ENCODE measurements at places on chromosomes 5 and 9.

DNA sequence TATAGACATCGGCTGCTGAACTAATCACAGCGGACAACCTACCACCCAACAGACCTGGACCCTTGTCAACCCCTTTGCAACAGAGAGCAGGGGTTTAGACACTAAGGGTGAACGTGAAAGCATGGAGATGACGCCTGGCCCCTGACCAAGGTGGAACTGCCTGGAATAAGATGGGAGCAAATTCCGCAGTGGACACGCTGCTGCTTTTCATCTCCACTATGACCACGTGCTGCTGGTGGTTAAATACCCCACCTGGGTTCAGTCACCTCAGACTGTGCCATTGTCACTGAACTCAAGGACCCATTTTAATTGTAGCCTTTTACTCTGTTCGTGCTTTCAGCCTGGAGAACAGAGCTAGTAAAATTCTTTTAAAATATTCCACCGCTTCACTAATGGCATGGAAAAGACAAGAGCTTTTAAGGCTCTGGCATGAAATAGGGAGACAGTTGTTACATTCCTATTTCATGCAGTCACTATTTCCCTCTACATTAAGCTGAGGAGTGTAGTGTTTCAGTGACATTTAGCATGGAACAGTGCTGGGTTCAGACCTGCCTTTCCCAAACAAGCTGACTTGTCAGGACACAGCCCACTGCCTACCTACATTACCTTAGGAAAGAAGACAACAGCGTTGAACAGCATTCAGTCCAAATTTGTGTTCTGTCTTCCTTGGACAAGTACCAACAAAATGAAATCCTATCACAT, 96.8 kb downstream of the ANKRD18B start:
- peak; percentile 52 for DNase-seq

GRCh38 chr5:136222580-136223235, 29.7 kb upstream of the SMIM32 start:
- DNase-seq, result no peak

DNA sequence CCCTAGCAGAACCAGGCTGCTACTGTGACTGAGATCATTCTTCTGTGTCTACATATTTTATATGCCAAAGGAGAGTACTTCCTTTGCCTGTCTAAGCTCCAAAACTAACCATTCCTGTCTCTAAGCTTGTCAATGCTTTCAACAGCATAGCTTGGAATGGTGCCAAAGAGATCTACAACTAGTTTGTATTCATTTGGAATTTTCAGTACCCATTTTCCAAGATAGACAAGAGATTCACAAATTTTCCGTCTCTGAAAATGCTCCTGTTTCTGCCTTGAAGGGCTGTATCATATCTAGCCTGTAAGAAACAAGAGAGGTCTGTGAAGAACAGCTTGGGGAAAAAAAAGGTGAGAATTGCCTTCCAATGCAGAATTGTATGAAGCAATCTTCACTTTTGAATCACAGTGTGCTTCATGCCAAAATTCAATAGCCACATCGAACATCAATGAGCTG, 334.4 kb upstream of the ACTBL2 start:
- no peak for DNase-seq

- no peak for DNase-seq
Measured at GRCh38 chr5:137754961-137755762, 999 bp upstream of the HNRNPA0 start.

DNA sequence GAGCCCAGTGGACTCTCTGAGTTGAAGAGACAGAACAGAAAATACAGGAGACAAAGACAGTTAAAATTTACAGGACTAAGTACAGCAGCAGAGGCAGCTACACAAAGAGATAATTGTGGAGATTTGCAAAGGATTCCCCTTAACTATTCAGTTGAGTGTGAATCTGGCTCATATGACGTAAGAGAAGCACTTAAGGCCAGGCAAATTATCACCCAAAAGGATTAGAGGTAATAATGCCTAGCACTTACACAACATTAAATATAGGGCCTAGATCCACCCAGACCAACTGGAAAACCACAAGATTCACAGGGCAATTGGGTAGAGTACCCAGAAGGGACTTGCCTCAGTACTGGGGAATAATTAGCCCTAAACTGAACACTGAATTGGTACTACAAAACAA, 41.3 kb downstream of the ADAMTS6 start:
- no peak for DNase-seq

GRCh38 chr9:121987314-121987713, 105.8 kb downstream of the TTLL11 start:
- no peak for DNase-seq

DNA sequence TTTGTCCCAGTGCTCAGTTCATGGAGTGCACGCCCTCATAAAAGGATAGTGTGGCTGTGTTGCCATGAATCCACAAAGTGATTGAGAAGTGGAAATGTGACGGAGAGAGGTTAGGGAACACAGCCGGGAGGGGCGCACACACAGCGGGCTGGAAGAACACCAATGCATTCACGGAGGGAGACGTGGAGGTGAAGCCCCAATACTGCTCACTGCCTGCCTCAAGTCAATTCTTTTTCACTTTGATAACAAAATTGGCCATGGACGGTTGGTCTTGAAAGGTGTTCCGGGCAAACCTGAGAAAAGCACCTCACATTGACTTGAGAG, 424.1 kb downstream of the MED10 start:
- DNase-seq, result no peak

DNA sequence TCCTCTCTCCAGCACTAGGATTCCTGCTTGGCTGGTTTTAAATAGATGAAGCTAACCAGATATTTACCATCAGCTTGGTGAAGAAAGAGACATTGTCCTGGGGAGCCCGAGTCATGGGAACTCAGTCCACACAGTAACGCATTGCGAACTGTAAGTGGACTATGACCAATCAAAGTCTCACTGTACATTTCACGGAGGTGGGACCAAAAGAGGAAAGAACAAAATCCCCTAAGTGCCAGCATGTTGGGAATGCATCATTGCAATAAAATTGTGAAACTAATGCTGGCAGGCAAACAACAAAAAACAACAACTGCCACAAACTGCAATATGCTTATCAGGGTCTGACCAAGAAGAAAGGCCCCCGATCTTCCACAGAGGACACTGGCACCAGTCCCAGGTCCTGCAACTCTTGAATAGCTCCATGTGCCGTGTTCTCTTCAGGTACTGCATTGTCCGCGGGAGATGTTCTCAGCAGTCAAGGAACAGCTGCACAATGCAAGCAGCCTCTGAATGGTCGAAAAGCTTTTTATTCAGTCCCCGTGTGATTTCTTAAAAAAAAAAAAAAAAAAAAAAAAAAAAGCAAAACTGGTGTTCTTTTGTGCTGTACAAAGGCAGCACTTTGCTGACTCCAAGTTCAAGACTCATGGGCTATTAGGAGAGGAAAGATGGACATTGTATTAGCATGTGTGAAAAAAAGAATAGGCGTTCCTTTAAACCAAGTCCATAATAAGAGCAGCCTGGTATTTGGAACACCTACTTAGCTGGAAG, 38.1 kb downstream of the SEMA6A start:
- no peak for DNase-seq

DNA sequence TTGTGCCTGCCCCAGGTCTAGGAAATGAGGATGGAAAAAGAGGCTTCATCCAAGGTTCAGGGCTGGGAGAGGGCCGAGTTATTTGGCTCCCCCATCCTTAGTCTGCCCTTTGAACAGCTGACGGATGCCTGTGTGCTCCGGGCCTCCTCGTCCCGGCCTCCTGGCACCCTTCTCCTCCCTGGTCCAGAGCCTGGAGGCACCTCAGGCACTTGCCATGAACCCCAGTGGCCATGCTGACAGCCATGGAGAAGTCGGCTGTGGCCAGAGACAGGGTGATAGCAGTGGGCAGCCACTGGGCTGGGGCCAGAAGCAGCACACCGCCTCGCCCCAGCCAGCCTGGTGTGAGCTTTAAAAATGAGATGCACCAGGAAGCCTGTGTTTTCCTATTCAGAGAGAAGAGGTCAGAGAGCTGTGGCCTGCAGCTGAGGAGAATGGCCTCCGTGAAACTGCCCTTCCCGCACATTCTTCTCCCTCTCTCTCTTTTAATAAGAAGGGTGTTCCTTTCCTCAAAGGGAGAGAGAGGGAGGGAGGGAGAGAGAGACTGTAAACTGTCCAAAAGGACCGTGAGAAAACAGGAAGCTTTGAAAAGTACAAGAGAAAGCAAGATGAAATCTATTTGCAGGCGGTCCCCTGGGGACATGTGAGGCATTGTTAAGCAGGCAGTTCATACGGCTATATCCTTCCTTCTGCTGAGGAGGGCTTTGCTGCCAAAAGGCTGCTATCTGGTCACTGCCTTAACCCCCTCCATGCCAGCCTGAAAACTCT, 55.3 kb downstream of the ZNF366 start:
- no peak for DNase-seq

GRCh38 chr9:28538132-28538531, 964.9 kb upstream of the C9orf72 start:
- DNase-seq, result no peak

- DNase-seq, result no peak
Measured at GRCh38 chr9:80383331-80383730, 811.6 kb downstream of the TLE4 start.

- no peak for DNase-seq
Measured at GRCh38 chr9:114050646-114051045, 27.5 kb downstream of the AMBP start.

DNA sequence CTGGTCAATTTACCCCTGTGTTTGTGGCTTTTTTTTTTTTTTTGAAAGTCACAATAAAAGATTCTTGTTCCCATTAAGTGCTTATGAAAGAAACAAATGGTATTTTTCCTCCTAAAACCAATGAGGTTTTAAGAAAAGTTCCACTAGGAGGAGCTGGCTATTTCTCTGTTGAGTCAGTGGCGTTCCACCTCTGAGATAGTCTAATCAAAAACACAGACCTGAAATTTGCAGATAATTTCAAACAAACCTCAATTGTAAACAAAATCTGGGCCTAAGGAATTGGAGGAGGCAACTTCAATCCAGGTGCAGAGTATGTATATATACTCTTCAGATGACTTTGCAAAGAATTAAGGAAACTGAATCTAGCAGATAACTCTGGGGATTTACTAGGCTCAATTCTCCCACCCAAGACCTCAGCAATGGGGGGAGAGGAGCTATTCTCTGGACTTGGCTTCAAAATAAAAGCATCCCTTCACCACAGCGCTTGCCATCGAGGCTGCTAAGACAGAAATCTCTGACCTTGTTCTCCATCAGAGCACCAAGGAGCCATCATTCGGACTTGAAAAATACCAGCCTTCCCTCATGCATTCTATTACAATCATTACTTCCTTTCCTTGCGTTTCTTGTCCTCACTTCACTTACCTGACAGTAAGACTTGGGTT, 52.4 kb downstream of the FANCC start:
- DNase-seq, result peak; percentile 11

DNA sequence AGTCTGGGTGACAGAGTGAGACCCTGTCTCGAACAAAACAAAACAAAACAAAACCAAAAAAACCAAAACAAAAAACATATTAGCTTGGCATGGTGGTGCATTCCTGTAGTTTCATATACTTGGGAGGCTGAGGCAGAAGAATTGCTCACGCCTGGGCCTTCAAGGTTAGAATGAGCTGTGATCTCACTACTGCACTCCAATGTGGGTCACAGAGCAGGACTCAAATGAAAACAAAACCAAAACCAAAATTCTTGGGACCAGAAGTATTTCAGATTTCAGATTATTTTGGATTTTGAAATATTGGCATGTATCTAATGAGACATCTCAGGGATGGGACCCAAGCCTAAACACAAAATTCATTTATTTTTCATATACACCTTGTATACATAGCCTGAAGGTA, 80.2 kb downstream of the TMC1 start:
- DNase-seq, result no peak

DNA sequence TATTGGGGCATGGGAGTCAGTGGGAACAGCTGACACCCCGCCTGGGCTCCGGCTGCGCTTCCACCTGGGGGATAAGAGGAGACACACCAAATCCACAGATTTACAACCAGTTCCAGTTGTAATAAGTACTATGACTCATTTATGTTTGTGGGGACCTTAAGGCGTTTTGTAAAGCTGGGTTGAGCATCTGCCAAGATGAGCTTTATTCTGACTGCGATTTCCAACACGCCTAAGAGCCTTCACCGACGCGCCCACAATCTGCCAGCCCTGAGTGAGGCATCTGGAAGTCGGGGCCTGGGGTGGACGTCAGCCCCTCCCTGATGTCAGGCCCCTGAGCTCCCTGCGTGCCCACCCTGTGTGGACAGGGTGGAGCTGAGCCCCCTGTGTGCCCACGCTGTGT, 14.3 kb upstream of the LHX3 start:
- peak; percentile 15 for DNase-seq
